ENCODE measurements at places on chromosomes 7 and 10.

- peak; percentile 30 for DNase-seq
Observed at GRCh38 chr7:76122516-76123239, 74.8 kb downstream of the MDH2 start.

GRCh38 chr10:108911814-108912541, 1011.3 kb downstream of the XPNPEP1 start:
- DNase-seq: no peak

- DNase-seq: peak; percentile 60
Observed at GRCh38 chr10:43197834-43198681, 59.8 kb downstream of the CSGALNACT2 start.

- no peak for DNase-seq
Observed at GRCh38 chr10:86027346-86027745, 339.2 kb downstream of the GRID1 start.

DNA sequence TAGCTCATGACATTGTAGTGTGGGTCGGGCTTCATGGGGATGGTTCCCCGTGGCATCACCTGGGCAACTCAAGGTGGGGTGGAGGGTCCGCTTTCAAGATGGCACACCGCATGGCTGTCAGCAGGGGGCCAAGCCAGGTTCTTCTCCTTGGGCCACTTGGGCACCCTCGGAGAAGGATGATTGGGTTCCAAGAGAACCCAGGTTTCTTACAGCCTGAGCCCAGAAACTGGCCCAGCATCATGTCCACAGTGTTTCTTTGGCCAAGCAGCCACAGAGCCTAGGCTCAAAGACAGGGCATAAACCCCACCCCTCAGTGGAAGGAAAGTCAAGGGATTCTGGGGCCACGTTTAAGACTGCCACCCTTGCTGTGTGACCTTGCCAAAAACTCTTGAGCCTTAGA, 110.6 kb downstream of the PTPN20 start:
- DNase-seq: no peak

- DNase-seq: peak; percentile 39
Observed at GRCh38 chr7:73717991-73718405, 1.5 kb downstream of the STX1A start.

DNA sequence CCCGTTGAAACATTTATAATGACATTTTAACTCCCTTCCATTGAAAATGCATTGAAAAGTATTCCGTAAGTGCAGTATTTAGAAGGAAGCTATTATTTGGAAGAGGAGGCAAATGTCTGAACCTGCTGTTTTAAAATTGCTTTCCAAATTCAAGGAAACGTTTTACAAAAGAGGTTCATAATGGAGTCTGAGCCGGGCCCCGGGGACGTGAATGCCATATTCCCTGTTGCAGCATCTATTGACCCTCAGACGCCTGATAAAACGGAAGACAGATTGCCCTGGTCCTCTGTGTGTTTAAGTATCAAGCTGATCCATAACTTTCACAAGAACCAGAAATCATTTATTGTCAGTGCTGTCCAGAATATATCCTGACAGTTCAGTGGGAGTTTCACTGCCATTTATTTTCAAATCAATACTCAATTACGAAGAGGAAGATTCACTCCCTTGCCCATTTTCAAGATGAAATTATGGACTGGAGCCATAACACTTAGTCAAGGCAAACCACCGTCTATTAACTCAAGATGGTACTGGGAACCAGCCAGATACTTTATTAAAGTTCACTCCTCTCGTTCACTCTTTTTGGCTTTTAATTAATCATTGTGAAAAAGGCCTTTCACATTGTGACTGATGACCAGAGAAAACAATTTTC, 435.7 kb upstream of the PFKP start:
- no peak for DNase-seq

DNA sequence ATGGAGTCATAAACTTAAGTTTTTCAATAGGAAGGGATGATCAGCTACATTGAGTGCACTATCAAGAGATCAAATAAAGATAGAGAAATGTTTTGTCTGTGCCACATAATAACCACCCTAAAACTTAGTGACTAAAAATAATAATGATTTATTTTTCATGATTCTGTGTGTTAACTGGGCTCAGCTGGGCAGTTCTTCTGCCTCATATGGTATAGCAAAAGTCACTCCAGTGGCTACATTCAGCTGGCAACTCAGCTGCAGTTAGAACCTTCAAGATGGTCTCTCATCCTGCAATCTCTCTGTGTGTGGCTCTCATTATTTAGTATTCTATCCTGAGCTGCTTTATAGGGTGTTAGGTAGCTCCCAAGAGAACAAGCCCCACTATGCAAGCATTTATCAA, 7.8 kb upstream of the PARP12 start:
- DNase-seq: no peak

DNA sequence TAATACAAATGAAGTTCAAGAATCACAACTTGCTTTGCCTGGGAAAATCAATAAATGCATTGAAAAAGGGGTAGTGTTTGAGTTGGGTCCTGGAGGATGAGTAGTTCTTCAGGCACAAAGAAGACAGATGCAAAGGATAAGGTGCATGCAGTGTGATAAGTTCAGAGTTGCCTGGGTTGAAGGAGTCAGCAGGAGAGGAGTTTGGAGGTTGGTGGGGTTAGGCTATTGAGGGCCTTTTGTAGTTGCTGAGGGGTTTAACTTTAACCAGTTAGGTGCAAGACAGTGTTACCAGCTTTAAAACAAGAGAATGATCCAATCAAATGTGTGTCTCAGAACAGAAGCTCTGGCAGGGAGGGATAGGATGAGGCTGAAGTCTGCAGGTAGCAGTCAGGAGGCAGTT, 44.3 kb upstream of the GLCCI1 start:
- DNase-seq: no peak

DNA sequence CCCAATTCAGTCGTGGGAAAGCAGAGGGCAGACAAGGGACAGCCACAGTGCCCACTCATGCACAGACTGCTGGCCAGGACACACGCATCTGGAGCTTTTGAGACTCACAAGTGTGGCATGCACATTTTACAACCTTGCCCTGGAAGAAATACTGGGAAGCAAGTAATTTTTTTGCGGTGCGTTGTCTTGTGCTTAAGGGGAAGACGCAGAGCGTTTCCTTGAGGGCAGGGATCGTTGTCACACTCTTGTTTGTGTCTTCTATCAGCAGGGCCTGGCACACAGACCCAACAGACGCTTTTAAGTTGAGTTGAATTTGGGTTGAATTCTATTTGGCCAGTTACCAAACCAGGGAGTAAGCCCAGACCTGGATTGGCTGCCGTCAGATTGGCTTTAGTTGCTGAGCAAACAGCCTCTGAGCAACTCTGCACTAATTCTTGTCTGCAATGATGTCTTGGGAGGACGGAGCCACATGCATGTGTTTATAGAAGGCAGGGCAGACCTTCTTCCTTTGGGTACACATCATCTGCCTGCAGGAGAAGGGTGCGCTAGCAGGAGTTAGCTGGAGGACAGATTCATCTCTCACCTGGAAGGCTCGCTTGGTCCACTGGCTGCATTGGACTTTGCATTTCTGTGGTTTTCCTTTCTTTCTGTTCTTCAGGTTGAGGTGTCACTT, 38.4 kb downstream of the IL2RA start:
- DNase-seq: no peak

- DNase-seq: no peak
Observed at GRCh38 chr10:35379226-35380137, 43.2 kb downstream of the CCNY start.

DNA sequence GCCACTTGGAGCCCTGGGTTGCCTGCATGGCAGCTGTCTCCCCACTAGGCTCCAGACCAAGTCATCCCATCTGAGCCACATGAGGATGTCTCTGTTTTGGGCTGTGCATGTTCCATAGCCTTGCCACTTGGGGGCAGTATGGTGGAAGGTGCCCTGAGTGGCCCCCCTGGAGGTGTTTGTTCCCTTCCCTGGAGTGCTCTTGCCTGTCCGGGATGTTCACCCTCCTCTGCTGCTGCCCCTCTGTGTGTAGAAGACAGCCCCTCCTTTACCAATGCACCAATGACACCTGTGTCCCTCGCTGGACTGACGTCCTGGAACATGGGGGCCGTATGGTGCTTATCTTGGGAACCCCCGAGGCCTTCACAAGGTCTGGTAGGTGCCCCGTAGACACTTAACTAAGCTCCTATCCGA, 100.2 kb downstream of the ACTR3B start:
- DNase-seq: peak; percentile 2

DNA sequence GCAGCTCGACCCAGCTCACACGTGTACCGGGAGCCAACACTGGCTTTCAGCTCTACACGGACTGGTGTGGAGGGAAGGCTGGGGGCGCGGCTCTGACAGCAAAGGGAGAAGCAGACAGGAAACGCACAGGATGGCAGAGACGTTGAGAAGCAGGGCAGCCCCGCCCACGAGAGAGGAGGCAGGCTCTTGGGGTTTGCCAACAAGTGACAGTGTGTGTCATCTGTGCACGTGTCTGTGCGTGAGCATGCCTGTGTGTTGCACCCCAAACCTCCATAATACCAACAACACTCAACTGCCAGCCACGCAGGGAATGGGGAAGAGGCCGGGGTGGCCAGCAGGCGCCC, 64.4 kb upstream of the PDGFA start:
- DNase-seq: peak; percentile 47

GRCh38 chr10:111102359-111102837, 25.6 kb downstream of the ADRA2A start:
- DNase-seq: no peak

DNA sequence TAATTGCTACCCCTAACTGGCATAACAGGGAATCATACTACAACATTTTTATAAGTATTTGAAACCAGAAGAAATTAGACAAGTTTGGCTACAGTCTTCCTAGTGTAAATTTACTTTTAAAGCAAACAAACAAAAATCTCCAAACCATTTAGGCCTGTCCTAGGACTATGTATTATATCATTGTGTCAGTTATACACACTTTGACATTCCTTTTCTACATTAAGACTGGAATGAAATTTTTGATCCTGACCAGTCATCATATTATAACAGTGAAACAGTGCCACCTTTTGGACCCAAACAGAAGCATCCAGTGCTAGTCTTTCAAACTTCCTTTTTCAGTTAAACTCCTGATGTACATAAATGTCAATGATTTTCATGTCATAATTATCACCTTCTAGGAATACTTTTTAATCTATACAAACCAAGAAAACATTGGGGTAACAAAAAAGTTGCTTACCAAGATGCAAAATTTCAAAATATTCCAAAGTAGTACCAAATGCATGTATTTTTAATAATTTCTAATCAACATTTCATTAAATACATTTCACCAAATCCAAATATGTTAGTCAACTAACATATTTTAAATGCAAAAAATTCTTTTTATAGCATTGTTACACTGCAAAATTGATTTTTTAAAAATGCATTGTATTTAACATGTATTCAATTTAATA, 75.7 kb downstream of the IMMP2L start:
- peak; percentile 27 for DNase-seq

- no peak for DNase-seq
Observed at GRCh38 chr7:82633592-82633991, 190.0 kb upstream of the CACNA2D1 start.

- DNase-seq: peak; percentile 61
Observed at GRCh38 chr10:48604991-48605508, at the start of gene ARHGAP22. ARHGAP22 (minus strand) TSS chr10:48605073; CDS start chr10:48604796, 277 bp downstream.

DNA sequence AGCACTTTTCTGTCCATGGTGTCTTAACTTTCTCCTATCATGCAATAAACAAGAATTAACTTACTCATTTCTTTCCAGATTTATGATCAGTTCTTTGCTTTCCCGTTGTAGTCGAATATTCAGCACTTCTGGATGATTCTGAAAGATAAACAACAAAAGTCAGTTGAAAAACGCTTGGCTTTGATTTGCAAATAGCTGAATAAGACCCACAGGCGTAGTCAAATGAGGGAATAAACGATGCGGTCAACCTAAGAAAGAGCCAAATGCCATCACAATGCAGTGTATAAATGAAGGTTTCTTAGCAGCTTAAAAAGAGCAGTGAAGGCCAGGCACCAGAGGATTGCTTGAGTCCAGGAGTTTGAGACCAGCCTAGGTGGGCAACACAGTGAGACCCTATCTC, 109.4 kb downstream of the ADAM12 start:
- no peak for DNase-seq

GRCh38 chr7:105613611-105614330, 32.5 kb upstream of the EFCAB10 start:
- no peak for DNase-seq

DNA sequence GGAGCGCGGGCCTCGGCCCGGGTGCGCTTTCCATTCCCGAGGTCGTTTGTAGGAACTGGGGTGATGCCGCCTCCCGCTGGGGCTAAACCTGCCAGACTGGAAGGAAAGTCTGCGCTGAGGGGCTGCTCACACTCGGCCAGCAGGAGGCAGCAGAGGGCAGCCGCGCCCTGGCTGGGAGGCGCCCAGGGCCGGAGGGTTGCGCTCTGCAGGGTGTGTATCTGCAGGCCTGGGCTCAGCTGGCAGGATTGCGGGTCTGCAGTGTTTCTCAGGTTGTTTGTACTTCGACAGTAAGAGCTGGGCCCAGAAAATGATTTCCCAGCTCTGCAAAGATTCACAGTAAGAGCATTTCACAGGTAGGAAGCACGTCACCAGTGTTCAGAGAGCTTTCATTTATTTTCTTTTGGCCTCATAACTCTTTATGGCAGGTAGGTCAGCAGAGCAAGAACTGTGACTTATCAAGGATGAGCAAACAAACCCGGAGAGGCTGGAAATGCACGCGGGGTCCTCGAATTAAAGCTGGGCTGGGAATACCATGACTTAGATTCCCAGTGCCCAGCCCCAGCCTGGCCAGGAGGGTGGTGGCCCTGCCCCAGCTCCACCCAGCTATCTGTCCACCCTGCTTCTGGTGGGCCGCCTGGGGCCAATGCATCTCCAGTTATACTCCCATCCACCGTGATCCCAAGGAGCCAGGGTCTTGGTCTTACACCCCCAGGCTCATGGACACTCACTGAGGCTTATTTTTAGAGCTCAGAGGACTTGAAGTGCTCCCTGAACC, 15.2 kb upstream of the PPP2R2D start:
- peak; percentile 89 for DNase-seq

GRCh38 chr10:88238615-88238914, 344.6 kb downstream of the RNLS start:
- no peak for DNase-seq

GRCh38 chr10:97656777-97657176, 16.3 kb downstream of the PI4K2A start:
- DNase-seq: no peak

GRCh38 chr10:86361156-86362128, 5.2 kb downstream of the GRID1 start:
- DNase-seq: no peak

DNA sequence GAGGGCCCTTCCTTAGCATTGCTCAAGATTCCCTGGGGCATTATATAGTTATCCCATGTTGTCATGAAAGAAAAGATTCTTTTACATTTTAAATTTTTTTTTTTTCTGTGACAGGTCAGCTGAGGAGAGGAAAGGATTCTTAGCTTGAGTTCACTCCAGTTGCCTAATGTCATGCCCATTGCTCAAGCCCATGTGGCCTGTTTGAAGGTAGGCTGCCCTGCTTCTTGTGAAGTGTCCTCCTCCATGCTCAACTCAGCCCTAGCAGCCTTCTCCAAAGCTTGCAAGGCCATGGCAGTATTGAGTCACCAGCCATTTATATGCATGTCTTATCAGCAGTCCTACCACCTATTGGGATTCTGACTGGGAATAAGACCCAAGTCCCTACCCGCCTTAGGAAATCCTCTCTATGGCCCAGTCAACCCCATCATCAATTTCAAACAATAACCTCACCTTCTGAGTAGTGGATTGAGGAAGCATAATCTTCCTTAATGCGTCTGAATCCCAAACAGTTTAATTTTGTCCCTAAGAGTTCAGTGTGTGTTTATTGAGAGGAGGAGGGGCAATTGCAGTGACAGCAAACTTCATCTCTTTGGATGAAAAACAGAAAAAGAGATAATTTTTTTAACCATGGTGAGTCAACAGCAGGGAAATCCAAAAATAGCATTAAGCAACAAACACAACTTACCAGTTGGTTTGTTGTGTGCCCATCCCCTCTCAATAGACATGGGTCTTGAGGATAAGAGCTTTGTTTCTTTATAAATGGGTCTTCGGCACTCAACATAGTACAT, 38.6 kb upstream of the WASL start:
- DNase-seq: no peak

- no peak for DNase-seq
Observed at GRCh38 chr7:131773413-131773812, 217.0 kb upstream of the PODXL start.

Data from inflammatory macrophage treated with lipopolysaccharide for 1 hour (primary cell).